Central memory CD8-positive, alpha-beta T cell (primary cell): ENCODE measurements at places on chromosomes 1 and 21.

- H3K27me3 ChIP-seq: peaks cover 6% of the 10 kb centered on the region
- no peak overlapping the region for H3K27ac ChIP-seq
These were observed 16.1 kb downstream of the F5 start for GRCh38 chr1:169570172-169570574.

GRCh38 chr1:150596976-150597375 is 17.6 kb upstream of the MCL1 start:
- no peak for DNase-seq
- H3K4me1 ChIP-seq: peaks cover 16% of the 10 kb centered on the region
- no peaks in the 10 kb centered on the region for H3K27me3 ChIP-seq
- no peak overlapping the region for H3K27ac ChIP-seq

- H3K27ac ChIP-seq: no peak overlapping the region
- H3K4me3 ChIP-seq: no peak overlapping the region
- no peak for DNase-seq
- peaks cover 3% of the 10 kb centered on the region for H3K36me3 ChIP-seq
- H3K27me3 ChIP-seq: no peaks in the 10 kb centered on the region
These were observed 6.3 kb downstream of the FAM20B start for GRCh38 chr1:179031855-179032513.

GRCh38 chr1:29556657-29557056 is 320.3 kb downstream of the PTPRU start:
- no peaks in the 10 kb centered on the region for H3K27me3 ChIP-seq
- no peak for DNase-seq
- H3K27ac ChIP-seq: no peak overlapping the region
- H3K4me1 ChIP-seq: no peaks in the 10 kb centered on the region
- peaks cover 1% of the 10 kb centered on the region for H3K36me3 ChIP-seq

DNA sequence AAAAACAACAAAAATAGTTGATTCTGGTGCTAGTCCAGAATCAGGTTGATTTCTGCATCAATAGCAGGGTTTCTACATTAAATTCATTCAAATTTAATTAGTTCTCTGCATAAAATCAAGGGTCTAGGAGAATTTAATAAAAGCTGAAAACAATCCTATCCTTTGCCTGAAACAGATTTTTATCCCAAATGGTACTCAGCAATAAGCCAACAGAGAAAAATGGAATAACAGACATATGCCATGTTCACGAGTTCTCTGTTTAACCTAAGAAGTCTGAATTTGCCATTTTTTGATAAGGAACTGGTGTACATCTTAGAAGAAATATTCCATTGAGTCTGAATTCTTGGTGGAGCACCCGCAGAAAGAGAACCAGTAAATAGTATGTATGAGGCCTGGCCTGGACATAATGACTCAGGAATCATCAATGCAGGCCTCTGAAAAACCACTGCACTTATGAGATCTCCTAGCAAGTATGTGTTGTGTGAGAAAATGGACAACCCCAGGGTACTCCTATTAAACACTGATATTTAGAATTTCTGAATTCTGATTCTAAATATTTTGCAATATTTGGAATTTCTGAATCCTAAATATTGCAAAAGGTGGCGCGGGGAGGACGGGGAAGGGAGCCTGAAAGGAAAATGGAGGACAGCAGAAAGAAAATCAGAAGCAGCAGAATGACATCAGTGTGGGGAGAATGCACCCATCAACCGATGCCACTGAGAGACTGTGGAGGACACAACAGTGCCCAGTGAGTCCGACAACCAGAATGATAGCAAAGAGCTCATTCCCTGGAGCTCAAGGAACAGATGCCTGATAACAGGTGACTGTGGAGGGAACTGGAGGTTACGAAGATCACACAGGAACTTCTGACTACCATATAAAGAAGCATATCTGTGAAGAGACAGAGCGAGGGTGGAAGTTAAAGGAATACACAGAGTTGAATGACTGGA is 97.6 kb downstream of the APP start:
- no peak overlapping the region for H3K27ac ChIP-seq
- H3K4me3 ChIP-seq: no peak overlapping the region
- DNase-seq: no peak
- H3K27me3 ChIP-seq: no peaks in the 10 kb centered on the region

GRCh38 chr1:158058237-158058985 is 65.0 kb downstream of the KIRREL1 start:
- no peaks in the 10 kb centered on the region for H3K4me1 ChIP-seq
- H3K27ac ChIP-seq: no peak overlapping the region
- DNase-seq: no peak
- no peaks in the 10 kb centered on the region for H3K36me3 ChIP-seq

DNA sequence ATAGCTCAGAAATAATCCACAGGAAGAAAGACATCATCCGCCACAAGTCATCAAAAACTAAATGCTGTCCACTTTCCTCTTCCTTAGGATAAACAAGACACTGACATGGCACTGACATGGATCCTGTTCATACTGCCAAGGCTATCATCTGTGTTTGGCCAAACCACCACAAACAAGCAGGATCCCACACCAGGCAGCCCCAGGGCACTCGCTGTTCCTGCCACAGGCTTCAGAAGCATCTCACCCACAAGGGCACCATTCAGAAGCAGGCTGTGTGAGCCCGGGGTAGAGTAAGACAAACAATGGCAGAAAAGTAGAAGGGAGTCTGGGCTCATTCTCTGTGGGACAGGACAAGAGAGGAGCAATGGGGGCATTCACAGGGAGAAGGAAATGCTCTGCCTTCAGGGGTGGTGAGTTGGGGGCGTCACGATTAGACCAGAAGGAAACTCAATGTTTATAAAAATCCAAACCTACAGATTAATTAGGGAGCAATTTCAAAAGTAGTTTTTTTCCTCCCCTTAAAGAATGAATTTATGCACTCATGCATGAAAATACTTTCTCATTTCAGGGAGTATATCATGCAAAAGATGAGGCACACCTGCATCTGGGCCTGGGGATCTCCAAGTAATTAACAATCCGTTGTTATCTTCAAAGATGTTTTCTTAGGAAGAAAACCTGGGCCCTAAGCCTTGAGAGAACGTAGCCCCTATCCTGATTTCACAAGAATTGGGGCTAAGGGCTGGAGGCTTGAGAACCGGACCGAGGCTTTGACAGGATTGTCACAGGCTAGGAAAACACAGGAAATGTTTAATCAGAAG is 43.3 kb upstream of the ATP1A1 start:
- no peak for DNase-seq
- peak overlapping the region; percentile 49 for H3K27ac ChIP-seq
- H3K36me3 ChIP-seq: no peaks in the 10 kb centered on the region
- H3K27me3 ChIP-seq: no peaks in the 10 kb centered on the region

- H3K4me3 ChIP-seq: no peak overlapping the region
- no peaks in the 10 kb centered on the region for H3K4me1 ChIP-seq
- DNase-seq: no peak
These were observed 12.4 kb upstream of the UHMK1 start for GRCh38 chr1:162485236-162485635.

DNA sequence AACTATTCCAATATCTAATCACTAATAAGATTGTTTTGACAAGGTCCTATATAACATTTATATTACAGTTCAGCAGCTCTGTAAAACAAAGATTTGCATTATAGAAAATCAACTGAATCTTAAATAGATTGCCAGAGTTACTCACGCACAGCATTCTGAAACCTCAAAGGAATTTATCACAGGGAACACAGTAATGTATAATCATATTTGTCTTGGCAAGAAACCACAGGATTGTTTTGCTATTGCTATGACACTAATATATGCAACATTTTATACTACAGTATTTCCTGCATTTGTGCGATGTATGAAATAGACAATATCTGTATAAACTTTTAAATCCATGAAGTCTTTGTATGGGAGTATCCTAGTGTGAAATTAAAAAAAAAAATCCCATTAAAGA is 101.4 kb downstream of the PLPPR5 start:
- H3K4me1 ChIP-seq: no peaks in the 10 kb centered on the region
- DNase-seq: no peak

DNA sequence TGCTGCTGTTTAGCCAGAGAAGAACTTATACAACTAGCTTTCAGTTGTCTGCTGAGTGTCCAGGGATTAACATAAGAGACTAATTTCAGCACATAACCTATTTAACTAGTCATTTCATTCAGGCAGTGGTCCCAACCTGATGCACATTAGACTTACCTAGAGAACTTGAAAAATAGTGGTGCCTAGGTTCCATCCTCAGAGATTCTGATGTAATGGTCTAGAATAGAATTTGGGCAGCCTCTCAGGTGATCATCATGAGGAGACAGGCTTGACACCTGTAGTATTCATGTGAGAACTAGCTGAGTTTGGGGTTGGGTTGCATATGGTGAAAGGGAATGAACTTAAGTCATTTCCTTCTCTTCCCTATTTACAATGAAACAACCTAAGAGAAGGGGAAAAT is 24.8 kb downstream of the CNST start:
- H3K27ac ChIP-seq: no peak overlapping the region
- peaks cover 26% of the 10 kb centered on the region for H3K36me3 ChIP-seq
- no peak overlapping the region for H3K4me3 ChIP-seq
- H3K27me3 ChIP-seq: no peaks in the 10 kb centered on the region
- H3K4me1 ChIP-seq: peaks cover 30% of the 10 kb centered on the region
- DNase-seq: no peak

GRCh38 chr1:197234581-197234980 is 33.5 kb upstream of the CRB1 start:
- DNase-seq: no peak
- H3K27me3 ChIP-seq: no peaks in the 10 kb centered on the region
- H3K36me3 ChIP-seq: no peaks in the 10 kb centered on the region
- no peak overlapping the region for H3K27ac ChIP-seq
- H3K4me1 ChIP-seq: no peaks in the 10 kb centered on the region

- peaks cover 73% of the 10 kb centered on the region for H3K36me3 ChIP-seq
- H3K4me3 ChIP-seq: peak overlapping the region; percentile 81
- no peak for DNase-seq
- no peaks in the 10 kb centered on the region for H3K27me3 ChIP-seq
- H3K4me1 ChIP-seq: peaks cover 94% of the 10 kb centered on the region
These were observed 24.4 kb upstream of the PWP2 start for GRCh38 chr21:44082648-44083440.

DNA sequence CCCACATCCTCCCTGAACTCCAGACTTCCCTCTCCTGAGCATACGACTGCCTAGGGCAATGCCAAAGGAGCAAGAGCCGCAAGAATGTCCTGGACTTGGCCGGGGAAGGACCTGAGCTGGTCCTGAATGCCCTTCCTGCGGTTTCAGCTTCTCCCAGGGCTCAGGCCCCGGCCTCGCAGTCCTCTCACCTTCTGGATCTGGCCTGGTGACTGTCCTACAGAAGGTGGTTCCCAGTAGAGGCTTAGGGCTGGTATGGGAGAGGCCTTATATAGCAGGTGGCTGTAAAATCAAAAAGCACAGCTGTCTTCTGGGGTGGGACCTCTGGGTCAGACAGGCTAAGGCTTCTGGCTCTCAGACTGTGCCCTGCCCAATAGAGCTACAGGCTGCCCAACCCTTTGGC is at the start of gene LYPD8:
LYPD8 (minus strand) TSS at position 243 of the 400 bp plus-strand sequence. CDS start 4,678 bp downstream, outside the sequence.
- H3K4me3 ChIP-seq: no peak within 1 kb of the TSS
- peaks cover 12% of the 10 kb centered on the region for H3K27me3 ChIP-seq
- peaks cover 8% of the 10 kb centered on the region for H3K4me1 ChIP-seq
- DNase-seq: no peak
- no peaks in the 10 kb centered on the region for H3K36me3 ChIP-seq

- H3K4me1 ChIP-seq: peaks cover 7% of the 10 kb centered on the region
- no peaks in the 10 kb centered on the region for H3K27me3 ChIP-seq
These were observed 51.3 kb downstream of the PRKCZ start for GRCh38 chr1:2101531-2101930.

DNA sequence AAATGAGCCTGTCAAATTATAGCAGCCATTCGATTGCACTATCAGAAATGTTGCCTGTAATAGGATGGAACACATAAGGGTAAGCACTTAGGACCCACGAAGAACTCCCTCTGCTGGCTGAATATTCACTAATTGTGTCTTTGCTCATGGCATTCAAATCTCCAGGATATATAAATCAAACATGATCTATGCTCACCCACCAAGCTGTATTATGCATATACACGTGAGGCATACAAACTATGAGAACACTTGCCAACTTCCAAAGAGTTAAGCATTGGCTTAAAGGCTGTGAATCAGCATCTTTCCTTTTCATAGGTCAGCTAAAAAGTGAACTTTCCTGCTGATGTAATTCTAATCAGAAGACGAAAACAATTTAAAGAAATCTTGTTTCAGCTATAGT is 34.5 kb downstream of the TMPRSS15 start:
- H3K27me3 ChIP-seq: no peaks in the 10 kb centered on the region
- no peaks in the 10 kb centered on the region for H3K36me3 ChIP-seq
- no peak overlapping the region for H3K4me3 ChIP-seq

DNA sequence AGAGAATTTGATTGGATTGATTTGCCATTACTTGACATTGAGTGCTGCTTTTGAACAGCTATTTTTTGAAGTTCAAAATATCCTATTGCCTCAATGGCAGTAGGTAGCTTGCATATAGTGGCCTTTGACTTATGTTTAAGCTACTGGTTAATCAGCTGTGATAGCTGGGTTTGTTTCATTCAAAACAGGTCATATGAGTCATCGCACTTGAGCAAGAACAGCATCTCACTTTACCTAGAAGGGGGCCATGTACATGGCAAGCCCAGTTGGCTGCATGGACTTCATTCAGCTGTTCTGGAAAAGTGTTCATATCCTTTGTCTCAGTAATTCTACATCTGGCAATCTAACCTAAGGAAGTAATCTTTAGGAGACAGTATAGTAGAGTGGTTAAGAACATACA is 29.0 kb upstream of the ARID1A start:
- DNase-seq: no peak
- no peak overlapping the region for H3K4me3 ChIP-seq
- no peak overlapping the region for H3K27ac ChIP-seq
- no peaks in the 10 kb centered on the region for H3K36me3 ChIP-seq
- no peaks in the 10 kb centered on the region for H3K27me3 ChIP-seq
- no peaks in the 10 kb centered on the region for H3K4me1 ChIP-seq

GRCh38 chr1:210198840-210199239 is 33.8 kb upstream of the SERTAD4 start:
- no peaks in the 10 kb centered on the region for H3K4me1 ChIP-seq
- H3K36me3 ChIP-seq: no peaks in the 10 kb centered on the region
- no peak overlapping the region for H3K27ac ChIP-seq
- H3K27me3 ChIP-seq: peaks cover 8% of the 10 kb centered on the region
- DNase-seq: no peak

DNA sequence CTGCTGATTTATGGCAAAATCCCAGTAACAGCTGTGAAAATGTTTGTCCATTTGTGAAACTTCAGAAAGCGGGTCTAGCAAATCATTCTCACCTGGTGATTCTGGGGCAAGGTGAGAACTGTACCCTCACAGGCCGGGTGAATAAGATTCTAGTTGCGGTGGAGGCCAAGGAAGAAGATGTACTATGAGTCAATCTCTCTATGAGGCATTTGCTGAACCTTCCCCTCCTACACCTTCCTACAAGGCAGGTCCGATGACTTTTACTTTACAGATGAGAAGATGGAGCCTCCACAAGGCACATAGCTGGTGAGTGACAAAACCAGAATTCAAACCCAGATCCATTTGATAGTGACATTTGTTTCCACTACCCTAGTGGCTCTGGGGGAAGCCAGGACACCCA is 72.7 kb downstream of the BACH1 start:
- H3K4me3 ChIP-seq: no peak overlapping the region
- H3K36me3 ChIP-seq: peaks cover 6% of the 10 kb centered on the region
- DNase-seq: no peak
- no peaks in the 10 kb centered on the region for H3K27me3 ChIP-seq
- H3K4me1 ChIP-seq: peaks cover 3% of the 10 kb centered on the region

- H3K4me1 ChIP-seq: peaks cover 56% of the 10 kb centered on the region
- H3K27ac ChIP-seq: peak overlapping the region; percentile 99
- H3K27me3 ChIP-seq: no peaks in the 10 kb centered on the region
- DNase-seq: no peak
- peaks cover 24% of the 10 kb centered on the region for H3K36me3 ChIP-seq
These were observed 945 bp downstream of the WDR3 start for GRCh38 chr1:117930484-117930883.
